ENCODE measurements at places on chromosomes 2 and 18.
A peak's percentile ranks its signal among the peaks of the same experiment; 100 is the strongest.

DNA sequence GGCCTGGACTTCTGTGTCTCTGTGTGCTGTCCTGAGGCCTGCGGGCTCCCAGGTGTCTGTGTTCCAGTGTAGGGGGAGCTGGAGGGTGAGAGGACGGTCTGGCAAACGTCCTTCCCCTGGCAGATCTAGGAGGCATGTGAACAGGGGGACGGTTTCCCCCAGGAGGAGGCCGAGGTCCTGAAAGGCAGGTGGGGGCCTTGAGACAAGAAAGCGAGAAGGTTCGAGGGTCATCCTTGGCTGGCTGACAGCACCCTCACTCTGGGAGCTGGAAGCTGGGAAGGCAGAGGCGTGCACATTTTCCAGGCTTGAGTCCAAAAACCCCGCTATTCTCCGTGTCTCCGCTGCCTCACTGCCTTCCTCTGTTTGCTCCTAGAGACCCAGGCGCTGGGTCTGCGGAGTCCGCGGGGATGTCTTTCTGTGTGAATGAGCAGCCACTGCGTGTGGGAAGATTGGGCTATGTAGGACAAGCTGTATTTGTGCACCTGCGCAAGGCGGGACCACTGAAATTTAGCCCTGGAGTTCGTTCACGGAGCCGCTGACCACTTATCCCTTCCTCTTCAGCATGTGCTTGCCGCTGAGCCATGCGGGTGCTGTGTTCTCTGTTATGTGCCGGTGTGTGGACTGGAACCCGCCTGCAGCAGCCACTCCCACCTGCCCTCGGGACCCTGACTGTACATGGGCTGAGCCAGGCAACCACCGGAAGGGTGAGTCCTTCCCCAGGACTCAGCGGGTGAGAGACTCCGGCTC lies 43.7 kb downstream of the TWIST2 start:
- DNase-seq, result no peak

DNA sequence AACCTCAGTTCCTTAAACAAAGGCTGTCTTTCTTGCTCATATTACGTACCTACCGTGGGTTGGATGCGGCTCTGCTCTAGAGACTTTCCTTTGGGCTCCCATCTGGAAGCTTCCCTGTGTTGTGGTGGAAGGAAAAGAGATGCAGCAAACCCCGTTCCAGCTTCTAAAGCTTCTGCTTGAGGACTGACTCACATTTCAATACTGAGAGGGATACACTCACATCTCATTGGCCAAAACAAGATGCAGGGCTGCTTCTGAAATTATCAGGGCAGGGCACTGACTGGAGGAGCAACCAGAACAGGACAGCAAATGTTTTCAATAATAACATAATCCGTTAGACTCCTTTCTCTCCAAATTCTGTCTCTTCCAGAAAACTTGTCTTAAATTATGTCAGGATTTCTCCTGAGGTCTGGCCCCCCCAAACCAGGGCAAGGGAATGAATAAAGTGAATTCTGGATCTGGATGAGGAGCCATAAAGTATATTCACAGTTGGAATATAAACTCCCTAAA lies 4.5 kb upstream of the MYO5B start:
- no peak for DNase-seq

- peak; percentile 31 for DNase-seq
Measured at GRCh38 chr2:207530160-207531031, 634 bp downstream of the CREB1 start.

- no peak for DNase-seq
Measured at GRCh38 chr2:239768031-239768790, 256.9 kb downstream of the NDUFA10 start.

- DNase-seq, result no peak
Measured at GRCh38 chr2:106579750-106580197, 92.6 kb downstream of the CD8B2 start.

- DNase-seq, result peak; percentile 91
Measured at GRCh38 chr2:60550178-60550983, 3.1 kb downstream of the BCL11A start.

GRCh38 chr2:20326163-20326780 lies 24.4 kb downstream of the PUM2 start:
- peak; percentile 31 for DNase-seq

DNA sequence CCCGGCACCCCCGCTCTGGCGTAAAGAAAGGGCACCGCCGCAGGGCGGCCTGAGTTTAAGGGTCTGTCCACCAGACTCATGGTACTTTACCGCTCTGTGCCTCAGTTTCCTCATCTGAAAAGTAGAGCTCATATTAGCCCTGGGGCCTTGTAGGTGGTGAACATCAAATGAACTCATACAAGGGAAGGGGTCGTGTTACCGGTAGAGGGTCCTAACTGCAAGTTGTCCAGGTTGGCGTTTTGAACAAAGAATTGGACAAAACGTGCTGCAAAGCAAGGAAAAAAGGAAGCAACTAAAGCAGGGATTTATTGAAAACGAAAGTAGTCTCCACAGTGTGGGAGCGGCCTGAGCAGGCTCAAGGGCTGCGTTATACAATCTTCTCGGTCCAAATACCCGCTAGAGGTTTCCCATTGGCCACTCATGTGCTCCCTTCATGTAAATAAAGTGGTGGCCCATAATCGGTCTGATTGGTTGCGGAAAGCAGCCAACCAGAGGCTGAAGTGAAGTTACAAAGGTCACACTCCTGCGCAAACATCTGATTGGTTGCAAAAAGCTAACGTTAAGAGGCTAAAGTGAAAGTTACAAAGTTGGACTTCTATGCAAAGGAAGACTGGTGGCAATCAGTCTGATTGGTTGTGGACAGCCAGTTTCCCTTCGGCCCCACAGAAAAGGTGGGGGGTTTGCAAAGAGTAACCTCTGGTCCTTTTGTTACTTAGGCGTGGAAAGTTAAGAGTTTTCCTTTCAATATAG lies 80.7 kb upstream of the LDLRAD4 start:
- DNase-seq, result no peak

- no peak for DNase-seq
Measured at GRCh38 chr18:10440884-10441283, 13.6 kb upstream of the APCDD1 start.

- peak; percentile 36 for DNase-seq
Measured at GRCh38 chr2:43576981-43577892, 18.6 kb downstream of the THADA start.

GRCh38 chr2:64565949-64566710 lies 42.0 kb downstream of the AFTPH start:
- no peak for DNase-seq

DNA sequence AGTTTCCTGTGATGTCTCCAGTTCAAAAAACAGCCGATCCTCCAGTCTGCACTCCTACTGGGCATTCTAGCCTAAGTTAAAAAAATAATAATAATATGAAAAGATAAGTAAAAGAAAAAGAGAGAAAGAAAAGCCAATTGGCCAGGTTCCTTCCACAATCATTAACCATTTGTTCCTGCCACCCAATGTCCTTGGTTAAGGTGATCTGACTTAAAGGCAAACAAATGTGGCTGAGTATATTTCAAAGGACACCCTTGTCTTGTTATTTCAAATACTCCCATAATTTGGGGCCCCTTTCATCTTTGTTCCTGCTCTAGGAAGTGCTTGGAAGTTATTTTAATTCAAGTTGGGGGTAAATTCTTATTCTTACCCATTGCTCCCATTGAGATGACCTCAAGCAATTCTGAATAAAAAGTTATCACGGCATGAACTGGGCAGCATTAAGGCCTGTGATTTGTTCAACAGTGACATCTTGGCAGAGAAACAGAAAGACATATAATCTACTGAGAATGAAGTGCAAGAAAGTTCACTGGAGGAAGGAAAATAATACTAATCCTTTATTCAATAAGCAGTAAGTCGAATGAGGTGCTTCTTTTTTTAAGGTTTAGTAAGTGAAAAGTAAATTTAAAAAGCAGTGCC lies 1054.5 kb upstream of the FANCL start:
- DNase-seq, result no peak

GRCh38 chr2:230658877-230659652 lies 53.6 kb upstream of the CAB39 start:
- DNase-seq, result no peak

DNA sequence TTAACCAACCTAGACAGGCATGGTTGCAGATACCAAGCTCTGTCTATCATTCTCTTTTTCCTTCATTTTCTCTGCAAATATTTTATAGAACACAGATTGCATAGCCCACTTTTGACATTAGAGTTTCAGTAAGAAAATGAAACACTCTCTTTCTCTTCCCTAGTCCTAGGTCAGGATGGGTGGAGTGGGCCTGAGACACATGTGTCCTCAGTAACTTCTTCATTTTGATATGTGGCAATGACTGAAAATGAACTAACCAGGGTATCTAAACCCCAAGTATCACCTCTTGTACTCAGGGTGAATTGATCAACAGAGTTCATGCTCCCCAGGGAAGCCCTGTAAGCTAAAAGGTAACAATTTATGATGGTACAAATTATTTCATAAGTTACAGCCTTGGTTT lies 37.0 kb upstream of the KYNU start:
- DNase-seq, result no peak

DNA sequence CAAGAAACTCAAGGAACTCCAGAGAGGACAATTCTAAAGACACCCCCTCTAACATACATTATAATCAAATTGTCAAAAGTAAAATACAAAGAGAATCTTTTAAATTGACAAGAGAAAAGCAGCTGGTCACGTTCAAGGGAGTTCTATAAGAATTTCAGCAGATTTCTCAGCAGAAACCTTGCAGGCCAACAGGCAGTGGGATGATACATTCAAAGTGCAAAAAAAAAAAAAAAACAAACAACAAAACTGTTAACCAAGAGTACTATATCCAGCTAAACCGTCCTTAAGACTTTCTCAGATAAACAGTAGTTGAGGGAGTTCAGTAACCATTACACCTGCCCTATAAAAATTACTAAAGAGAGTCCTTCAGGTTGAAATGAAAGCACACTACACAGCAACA lies 33.9 kb downstream of the CCDC138 start:
- DNase-seq, result no peak

DNA sequence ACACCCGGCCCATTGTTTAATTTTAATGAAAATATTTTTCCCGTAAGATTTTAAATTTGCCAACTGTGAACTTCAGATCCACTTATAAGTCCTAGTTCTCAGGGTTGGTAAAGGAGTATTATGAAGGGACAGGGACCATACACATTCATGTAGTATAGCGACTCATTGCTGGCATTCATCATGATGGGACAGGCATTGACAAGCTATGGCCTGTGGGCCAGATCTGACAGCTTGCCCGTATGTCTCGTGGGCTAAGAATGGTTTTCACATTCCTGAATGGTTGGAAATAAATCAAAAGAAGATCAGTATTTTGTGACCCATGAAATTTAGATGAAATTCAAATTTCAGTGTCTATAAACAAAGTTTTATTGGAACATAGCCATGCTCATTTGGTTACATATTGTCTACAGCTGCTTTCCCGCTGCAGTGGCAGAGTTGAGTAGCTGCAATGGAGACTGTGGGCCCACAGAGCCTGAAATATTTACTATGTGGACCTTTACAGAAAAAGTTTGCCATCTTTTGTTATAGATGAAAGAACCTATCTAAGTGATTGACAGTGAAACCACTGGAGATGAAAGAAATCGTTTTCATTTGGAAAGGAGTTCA lies 4.1 kb downstream of the RAPGEF4 start:
- no peak for DNase-seq

GRCh38 chr2:52220393-52220792 lies 1188.5 kb upstream of the NRXN1 start:
- DNase-seq, result peak; percentile 75

DNA sequence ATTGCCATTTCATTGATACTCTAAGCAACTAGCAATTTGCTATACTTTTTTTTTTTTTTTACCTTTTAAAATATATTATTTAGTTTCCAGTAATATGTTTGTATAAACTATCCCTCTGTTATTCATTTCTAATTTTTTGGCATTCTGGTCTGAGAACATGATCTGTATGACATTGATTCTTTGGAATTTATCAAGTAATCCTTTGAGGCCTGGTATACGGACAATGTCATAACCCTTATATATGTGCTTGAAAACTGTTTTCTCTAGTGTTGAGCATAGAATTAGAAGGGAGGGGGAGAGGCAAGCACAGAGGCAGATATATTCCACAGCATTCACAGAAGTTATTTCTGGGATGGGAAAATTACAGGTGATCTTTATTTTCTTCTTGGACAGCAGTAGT lies 48.2 kb upstream of the POLE4 start:
- no peak for DNase-seq

- no peak for DNase-seq
Measured at GRCh38 chr2:166158546-166158945, 30.7 kb upstream of the SCN1A start.

GRCh38 chr2:16660114-16660513 lies 5.5 kb downstream of the CYRIA start:
- no peak for DNase-seq

Data from NCI-H446 (cell line).